ENCODE measurements at places on chromosomes 1 and 21.

DNA sequence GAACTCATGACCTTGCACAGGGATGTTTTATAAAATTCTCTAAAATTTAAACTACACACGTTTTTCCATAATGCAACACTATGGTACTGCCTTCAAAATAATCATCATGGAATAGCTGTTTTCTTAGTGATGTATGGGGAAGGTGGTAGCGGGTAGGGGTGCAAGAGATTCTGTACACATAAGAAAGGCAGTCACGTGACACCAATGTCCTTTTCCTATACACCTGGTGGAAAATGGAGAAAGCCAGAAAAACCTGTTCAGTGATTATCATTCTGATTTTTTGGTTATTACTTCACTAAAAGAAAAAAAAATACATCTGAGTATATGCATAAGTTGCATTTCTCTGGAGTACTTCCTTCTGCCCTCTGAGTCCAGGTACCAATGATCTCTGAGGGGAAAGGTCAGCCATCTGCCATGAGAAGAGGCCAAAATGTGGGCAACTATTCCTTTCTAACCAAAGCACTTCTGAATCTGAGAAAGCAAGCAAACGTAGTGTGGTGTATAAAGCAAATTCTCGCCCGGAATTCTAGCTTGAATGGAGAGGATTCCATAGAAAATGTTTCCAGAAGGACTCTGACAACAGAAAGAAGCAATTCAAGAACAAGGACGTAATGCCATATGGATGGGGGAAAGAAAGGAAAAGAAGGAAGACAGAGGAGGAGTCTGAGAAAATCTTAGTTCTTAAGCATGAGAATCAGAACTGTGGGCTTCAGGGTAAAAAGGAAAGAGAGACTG, 137.3 kb downstream of the RERE start:
- DNase-seq, result no peak

- DNase-seq, result no peak
These were observed 232.8 kb downstream of the SDCCAG8 start for GRCh38 chr1:243488459-243489157.

GRCh38 chr1:143625886-143626285, 345.9 kb downstream of the FAM72C start:
- DNase-seq, result no peak

- no peak for DNase-seq
These were observed 114.7 kb downstream of the ATP5PO start for GRCh38 chr21:33800753-33801423.

GRCh38 chr1:45913731-45914501, 110.5 kb downstream of the MAST2 start:
- DNase-seq, result peak; percentile 22

DNA sequence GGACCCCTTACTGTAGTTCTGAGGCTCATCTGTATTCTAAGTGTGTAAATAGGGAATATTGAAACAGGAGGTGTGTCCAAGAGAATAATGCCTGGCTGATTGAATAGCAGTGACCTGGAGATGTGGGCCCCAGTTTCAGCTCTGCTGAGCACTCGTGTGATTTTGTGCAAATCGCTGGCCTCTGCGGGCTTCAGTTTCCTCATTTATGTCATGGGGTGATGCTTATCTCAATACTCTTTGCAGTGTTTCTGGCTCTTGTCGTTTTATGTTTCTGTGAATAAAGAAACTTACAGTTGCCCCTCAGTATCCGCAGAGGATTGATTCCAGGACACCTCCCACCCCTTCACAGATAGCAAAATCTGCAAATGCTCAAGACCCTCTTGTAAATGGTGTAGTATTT, 5.0 kb downstream of the COG2 start:
- DNase-seq, result no peak
